ENCODE measurements at places on chromosomes 5 and 9.

DNA sequence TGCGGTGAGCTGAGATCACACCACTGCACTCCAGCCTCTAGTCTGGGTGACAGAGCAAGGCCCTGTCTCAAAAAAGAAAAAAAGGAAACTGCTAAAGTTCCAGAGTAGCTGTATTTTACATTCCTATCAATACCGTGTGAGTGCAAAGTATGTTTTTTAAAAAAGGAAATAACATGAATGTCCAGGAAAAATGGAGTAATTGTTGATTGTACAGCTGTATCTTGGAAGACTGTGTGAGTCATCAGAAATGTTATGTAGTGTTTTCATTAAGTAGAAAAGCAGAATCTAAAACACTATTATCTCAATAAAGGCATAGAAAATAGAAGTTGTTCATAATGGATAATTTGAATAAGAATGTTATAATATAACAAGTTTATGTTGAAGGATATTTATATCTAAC lies 53.9 kb downstream of the ZCCHC7 start:
- no peak for DNase-seq

- DNase-seq: no peak
These were observed 36.8 kb upstream of the SEMA4D start for GRCh38 chr9:89534515-89535287.

GRCh38 chr9:122307925-122308324 lies 43.2 kb downstream of the MRRF start:
- DNase-seq: no peak

- DNase-seq: no peak
These were observed 204.1 kb downstream of the CDH12 start for GRCh38 chr5:22649074-22649473.

DNA sequence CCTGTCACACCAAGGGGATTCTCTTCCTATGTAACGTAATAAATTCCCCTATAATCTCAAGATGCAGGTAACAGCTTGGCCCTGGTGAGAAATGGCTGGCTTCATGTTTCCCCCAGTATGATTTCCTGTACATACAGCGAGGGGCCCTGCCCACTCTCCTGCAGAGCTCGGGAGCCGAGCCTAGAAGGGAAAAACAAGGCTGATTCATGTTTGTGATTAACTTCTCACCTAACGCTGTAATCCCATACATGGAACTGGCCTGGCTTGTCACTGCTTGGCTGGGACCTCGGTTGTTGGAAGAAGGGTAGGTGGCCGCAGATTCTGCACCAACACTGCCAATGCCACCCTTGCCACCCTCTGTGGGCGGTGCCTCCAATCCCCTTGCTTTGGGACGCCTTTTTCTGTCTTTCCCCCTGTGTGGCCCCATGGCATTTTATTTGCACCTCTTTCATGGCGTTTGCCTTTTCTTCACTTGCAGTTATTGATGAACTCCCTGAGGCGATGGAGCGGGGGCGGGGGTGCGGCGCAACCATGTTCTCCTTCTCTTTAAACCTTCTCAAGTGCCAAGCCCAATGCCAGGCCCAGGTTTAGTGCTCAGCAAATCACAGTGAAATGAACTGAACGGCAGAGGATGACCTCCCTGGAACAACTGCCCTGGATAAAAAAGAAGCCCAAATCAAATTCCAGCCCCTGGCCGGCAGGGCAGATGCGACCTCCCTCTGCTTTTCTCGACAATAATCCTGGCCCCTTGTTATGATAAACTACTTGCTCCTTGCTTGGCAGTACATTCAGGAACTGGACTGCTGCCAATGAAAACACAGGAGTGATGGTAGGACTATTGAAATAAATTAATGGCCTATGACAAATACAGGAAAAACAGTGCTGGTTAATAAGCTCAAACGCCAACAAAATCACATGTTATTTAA lies 108.1 kb downstream of the TMEM174 start:
- peak; percentile 16 for DNase-seq

DNA sequence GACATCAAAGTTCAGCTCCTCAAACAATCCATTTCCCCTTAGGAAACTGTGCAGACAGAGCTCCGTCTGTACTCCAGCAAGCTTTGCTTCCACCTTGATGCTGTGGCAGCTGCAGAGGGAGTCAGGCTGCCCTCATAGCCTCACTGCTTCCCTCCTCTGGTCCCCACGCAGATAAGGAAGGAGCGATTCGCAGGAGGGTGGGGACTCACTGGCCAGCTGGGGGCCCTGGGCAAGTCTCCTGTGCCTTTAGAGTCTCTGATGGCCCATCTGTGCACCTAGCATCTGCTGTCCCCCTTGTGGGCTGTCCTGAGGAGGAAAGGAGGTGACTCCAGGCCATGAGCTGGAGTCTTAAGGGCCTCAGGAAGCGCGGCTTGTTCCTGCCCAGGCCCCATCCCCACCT lies 121.5 kb downstream of the ENTREP1 start:
- DNase-seq: no peak

DNA sequence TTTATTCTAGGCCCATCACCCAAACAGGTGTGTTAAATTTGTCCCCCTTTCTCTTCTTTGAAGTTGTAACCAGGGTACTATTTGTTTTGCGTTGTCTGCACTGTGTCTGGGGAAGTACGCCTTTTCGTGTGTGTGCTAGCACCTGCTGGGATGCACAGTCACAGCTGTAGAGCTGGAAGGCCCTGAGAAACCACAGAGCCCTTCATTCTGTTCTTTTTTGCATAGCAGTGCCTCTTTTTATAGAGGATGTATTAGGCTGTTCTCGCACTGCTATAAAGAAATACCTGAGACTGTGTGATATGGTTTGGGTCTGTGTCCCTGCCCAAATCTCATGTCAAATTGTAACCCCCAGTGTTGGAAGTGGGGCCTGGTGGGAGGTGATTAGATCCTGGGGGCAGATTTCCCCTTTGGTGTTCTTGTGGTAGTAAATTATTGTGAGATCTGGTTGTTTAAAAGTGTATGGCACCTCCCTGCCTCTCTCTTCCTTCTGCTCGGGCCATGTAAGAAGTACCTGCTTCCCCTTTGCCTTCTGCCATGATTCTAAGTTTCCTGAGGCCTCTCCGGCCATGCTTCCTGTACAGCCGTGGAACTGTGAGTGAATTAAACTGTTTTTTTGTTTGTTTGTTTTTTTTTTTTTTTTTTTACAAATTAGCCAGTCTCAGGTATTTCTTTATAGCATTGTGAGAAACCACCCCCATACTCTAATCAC lies 14.0 kb downstream of the SEC61B start:
- no peak for DNase-seq

DNA sequence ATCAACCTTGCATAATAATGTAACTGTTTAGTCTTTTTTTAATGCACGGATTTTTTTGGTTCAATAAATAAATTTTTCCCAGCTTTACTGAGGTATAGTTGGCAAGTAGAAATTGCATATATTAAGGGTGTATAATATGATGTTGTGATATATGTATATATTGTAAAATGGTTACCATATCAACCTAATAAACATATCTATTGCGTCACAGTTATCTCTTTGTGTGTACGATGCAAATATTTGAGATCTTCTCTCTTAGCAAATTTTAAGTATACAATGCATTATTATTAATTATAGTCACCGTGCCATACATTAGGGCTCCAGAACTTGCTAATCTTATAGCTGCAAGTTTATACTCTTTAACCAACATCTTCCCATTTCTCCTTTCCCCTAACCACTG lies 57.2 kb upstream of the TMEM161B start:
- no peak for DNase-seq

GRCh38 chr5:7714119-7714518 lies 136.8 kb downstream of the CFAP90 start:
- DNase-seq: no peak

- no peak for DNase-seq
These were observed 1.3 kb upstream of the SH3PXD2B start for GRCh38 chr5:172455511-172456061.

GRCh38 chr9:17854487-17854886 lies 275.6 kb downstream of the SH3GL2 start:
- no peak for DNase-seq

- DNase-seq: no peak
These were observed 57.5 kb upstream of the PAPPA start for GRCh38 chr9:116096046-116096445.

- no peak for DNase-seq
These were observed 129.2 kb downstream of the CRB2 start for GRCh38 chr9:123485216-123485615.

GRCh38 chr5:72245951-72246532 lies 74.0 kb downstream of the MRPS27 start:
- DNase-seq: no peak

- no peak for DNase-seq
These were observed 152.5 kb upstream of the RAI14 start for GRCh38 chr5:34503379-34504253.

GRCh38 chr9:110316261-110317075 lies 21.2 kb downstream of the TXNDC8 start:
- DNase-seq: no peak

DNA sequence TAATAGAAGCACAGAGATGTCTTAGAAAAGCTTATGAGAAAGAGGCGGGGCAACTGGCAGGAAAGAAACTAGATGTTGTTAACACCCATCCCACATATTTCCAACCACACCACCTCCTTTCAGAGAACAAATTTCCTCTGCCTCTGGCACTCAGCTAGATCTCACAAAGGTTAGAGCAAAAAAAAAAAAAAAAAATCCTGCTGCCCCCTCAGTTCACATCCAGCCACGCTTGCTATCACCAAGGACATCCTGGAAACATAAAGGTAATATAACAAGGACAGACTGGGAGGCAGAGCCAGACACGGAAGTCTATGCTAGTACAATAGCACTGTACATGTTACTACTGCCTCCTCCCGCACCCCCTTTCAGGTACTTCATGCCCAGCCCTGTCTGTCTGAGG lies 238.0 kb upstream of the PTGER4 start:
- DNase-seq: no peak

GRCh38 chr9:102832814-102833213 lies 162.3 kb upstream of the CYLC2 start:
- no peak for DNase-seq

- DNase-seq: no peak
These were observed 4.0 kb upstream of the BARHL1 start for GRCh38 chr9:132578367-132578932.

GRCh38 chr5:116365006-116365496 lies 209.6 kb downstream of the SEMA6A start:
- no peak for DNase-seq

- DNase-seq: no peak
These were observed at the start of gene SUSD1 for GRCh38 chr9:112174965-112175795. Gene SUSD1 (minus strand): TSS chr9:112175297. CDS start chr9:112175235, 62 bp downstream.

GRCh38 chr5:116388564-116389258 lies 185.9 kb downstream of the SEMA6A start:
- DNase-seq: no peak

GRCh38 chr5:32358611-32359010 lies 45.9 kb upstream of the MTMR12 start:
- no peak for DNase-seq

DNA sequence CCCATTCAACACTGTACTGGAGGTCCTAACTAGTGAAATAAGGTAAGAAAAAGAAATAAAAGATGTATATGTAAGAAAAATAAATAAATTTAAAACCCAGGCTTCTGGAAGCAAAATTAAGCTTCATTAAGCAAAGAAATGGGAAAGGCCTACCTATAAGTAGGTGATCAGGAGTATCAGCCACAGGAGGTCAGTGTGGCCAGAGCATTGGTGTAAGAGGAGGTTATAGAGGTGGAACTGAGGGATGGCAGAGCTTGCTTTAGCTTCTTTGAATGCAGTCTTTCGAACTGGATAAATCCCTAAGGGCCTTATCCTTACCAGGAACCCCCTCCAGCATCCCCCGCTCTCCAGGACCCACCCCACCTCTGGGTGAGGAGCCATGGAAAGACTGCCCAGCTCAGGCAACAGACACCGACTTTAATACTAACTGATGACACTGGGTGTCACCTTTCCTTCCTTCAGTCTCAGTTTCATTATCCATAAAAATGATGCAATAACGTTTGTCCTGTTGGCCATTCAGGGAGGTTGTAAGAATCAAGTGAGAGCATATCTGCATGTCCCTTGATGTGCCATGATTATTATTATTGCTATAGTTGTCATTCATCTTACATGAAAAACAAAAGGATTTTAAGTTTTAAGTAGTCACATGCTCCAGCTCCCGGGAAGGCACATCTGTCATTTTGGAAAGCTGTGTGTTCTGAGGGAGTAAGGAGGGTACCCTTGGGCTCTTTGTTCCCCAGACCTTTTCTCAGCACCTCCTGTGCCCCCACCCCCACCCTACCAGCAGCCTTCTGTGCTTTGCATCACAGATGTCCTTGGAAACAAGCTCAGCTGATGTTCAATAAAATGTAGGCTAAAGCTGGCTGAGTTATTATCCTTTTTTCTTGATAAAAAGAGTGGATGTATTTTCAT lies 50.8 kb upstream of the CTNNA1 start:
- DNase-seq: peak; percentile 50

- DNase-seq: no peak
These were observed 607 bp downstream of the PRELID2 start for GRCh38 chr5:145834554-145834916.

GRCh38 chr5:164359260-164360255 lies 854.1 kb downstream of the MAT2B start:
- no peak for DNase-seq

- DNase-seq: peak; percentile 46
These were observed 171.2 kb downstream of the DOCK8 start for GRCh38 chr9:385818-386398.

GRCh38 chr5:108303086-108303485 lies 78.8 kb downstream of the FBXL17 start:
- no peak for DNase-seq
